ENCODE measurements at places on chromosomes 5 and 9.

GRCh38 chr9:38390851-38391250, 1.7 kb upstream of the ALDH1B1 start:
- DNase-seq: no peak

- DNase-seq: no peak
Measured at GRCh38 chr9:127129073-127129717, 6.8 kb upstream of the ANGPTL2 start.

DNA sequence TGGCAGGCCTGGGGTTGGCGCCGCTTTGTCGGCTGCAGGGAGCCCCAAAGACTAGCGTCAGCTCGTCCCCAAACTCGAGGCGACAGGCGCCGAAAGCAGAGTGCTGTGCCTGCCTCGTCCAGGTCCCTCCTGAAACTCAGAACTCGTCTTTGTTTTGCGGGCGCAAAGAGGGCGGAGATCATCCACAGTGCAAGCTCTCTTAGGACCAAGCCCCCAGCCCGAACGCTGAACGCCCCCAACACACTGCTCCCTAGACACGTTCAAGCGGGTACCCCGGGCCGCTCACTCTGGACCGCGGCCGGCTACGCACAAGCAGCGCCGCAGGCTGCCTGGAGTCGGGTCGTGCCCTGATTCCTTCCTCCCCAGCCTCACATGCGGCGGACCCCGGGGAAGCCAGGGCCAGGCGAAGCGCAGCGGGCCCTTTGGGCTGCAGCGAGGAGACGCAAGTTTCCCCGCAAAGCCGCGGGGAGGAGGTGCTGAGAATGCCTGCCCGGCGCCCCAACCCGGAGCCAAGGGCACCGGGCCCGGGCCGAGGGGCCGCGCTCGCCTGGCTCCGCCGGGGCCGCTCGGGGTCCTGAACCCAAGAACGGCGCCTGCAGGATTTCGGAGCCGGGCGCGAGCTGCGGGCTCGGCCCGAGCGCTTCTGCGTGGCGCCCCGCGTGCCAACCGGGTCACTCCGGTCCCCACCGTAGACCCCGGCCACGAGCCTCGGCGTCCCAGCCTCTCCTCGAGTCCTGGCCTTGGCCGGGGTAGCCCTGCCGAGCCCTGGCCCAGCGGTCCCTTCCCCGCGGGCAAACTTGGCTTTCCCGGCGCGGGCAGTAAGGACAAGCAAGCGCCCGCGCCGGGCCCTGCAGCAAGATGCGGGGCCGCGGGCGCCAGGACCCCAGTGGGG, 738 bp downstream of the FSTL4 start:
- DNase-seq: no peak

GRCh38 chr9:69136779-69137178, 37.3 kb upstream of the TJP2 start:
- DNase-seq: no peak

GRCh38 chr9:5425006-5425628, 12.6 kb downstream of the PLGRKT start:
- DNase-seq: no peak

GRCh38 chr5:151902215-151902614, 22.4 kb downstream of the GLRA1 start:
- DNase-seq: no peak

GRCh38 chr5:144196612-144197011, 25.9 kb downstream of the KCTD16 start:
- DNase-seq: no peak

DNA sequence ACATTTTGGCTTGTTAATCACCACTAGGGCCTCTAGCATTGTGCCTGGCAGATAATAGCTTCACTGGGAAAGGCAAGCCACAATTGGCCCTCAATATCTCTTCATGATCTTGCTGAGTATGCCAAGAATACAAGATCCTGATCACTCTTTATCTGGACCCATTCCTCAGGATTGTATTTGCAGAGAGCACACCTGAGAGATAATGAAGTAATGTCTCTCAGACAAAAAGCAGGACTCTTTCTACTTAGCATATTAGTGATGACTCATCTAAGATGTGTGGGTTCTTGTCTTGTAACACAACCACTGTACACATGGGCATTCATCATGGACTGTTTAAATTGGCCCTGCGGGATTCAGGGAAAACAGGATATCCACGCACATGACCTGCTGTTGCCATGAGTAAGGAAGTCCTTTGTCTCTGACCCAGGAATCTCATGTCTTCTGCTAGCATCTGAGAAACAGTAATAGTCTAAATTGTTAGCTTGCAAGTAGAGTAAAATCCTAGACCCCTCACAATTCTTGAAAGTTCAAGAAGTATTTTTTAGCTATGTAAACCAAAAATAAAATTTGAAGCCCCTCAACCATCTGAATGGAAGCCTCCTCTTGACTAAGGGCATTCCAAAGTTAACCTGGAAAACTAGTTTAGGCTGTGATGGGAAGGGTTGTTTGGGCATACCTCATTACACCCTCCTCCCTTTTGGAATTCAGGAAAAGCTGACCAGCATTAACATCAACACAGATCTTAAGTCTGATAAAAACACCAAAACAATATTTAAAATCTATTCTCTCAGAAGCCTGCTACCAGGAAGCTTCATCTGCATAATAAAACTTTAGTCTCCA, 28.0 kb upstream of the NFIL3 start:
- no peak for DNase-seq
